Heart right ventricle (tissue), 16 donors: ENCODE measurements at places on chromosomes 6 and 20. TPM values are rescaled to one million over a fixed set of nuclear protein-coding genes. Genes with fewer than 3 reads are reported as not detected.

GRCh38 chr6:161701056-161701455 lies 427.2 kb upstream of the AGPAT4 start:
- no peaks in the 10 kb centered on the region for H3K36me3 ChIP-seq
- H3K27me3 ChIP-seq, result no peaks in the 10 kb centered on the region
- H3K4me1 ChIP-seq, result no peaks in the 10 kb centered on the region
- H3K27ac ChIP-seq, result no peak overlapping the region
- no peak for DNase-seq

DNA sequence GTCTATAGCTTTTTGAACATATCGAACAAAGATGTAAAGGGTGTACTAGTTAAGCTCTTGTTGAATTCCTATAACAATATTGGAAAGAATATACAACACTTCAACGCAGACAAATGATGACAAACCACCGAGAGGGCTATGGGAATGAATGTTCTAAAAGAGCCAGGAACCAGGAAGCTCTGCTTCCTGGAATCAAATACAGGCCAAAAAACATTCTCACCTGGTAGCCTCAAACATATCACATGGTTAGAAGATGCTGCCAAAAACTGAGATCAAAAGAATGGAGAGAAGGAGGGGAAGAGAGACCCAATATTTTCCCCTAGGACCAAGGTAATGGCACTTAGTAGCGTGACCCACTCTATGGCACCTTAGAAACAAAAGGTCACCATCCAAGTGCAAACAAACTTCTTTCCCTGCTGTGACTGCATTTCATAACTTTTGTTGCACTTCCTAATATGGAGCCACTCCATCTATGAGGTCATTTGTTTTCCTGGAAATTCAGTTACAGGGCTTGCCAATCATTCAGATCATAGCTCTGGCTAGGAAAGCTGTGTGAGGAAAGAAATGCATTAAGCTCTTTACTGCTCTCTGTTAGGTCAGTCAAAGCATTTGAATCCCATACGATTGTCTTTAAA lies 199.2 kb upstream of the NT5E start:
- H3K4me1 ChIP-seq, result no peaks in the 10 kb centered on the region
- H3K4me3 ChIP-seq, result no peak overlapping the region
- H3K27me3 ChIP-seq, result no peaks in the 10 kb centered on the region
- no peaks in the 10 kb centered on the region for H3K36me3 ChIP-seq

- no peaks in the 10 kb centered on the region for H3K4me1 ChIP-seq
- H3K4me3 ChIP-seq, result no peak overlapping the region
- no peaks in the 10 kb centered on the region for H3K27me3 ChIP-seq
- peak; percentile 52 for DNase-seq
- no peak overlapping the region for H3K27ac ChIP-seq
These were observed 36.9 kb upstream of the TRAF3IP2 start for GRCh38 chr6:111642463-111643158.

GRCh38 chr6:33505548-33506370 lies 51.4 kb downstream of the ZBTB9 start:
- H3K36me3 ChIP-seq, result no peaks in the 10 kb centered on the region
- H3K4me3 ChIP-seq, result no peak overlapping the region
- H3K4me1 ChIP-seq, result peaks cover 6% of the 10 kb centered on the region
- DNase-seq, result no peak

GRCh38 chr20:35734374-35734773 lies 7.7 kb downstream of the RBM39 start:
- peaks cover 100% of the 10 kb centered on the region for H3K36me3 ChIP-seq
- DNase-seq, result no peak
- no peak overlapping the region for H3K4me3 ChIP-seq

DNA sequence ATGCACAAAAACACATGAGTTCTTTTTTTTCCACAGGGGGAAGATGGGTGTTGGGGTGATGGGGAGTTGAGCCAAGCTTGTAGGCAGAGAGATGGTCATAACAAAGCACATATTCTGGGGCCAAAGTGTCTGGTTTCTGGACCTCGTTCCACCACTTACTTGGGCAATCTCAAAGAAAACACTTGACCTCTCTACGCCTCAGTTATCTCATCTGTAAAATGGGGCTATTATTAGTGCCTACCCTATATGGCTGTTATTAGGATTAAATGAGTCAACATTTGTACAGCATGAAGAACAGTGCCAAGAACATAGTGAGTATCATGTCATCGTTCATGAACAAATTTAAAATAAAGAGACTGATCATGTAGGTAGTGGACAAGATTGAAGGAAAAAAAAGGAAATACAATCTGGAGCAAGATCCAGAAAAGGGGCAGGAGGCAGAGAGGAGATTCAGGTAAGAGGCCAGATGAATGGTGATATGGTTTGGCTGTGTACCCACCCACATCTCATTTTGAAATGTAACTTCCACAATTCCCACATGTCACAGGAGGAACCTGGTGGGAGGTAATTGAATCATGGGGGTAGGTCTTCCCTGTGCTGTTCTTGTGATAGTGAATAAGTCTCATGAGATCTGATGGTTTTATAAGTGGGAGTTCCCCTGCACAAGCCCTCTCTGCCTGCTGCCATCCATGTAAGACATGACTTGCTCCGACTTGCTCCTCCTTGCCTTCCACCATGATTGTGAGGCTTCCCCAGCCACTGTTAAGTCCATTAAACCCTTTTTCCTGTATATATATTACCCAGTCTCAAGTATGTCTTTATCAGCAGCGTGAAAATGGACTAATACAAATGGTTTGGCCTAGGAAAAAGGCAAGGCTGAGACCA lies 14.2 kb downstream of the EEF1E1 start:
- H3K4me3 ChIP-seq, result no peak overlapping the region
- no peak for DNase-seq
- H3K27ac ChIP-seq, result no peak overlapping the region
- H3K36me3 ChIP-seq, result no peaks in the 10 kb centered on the region

DNA sequence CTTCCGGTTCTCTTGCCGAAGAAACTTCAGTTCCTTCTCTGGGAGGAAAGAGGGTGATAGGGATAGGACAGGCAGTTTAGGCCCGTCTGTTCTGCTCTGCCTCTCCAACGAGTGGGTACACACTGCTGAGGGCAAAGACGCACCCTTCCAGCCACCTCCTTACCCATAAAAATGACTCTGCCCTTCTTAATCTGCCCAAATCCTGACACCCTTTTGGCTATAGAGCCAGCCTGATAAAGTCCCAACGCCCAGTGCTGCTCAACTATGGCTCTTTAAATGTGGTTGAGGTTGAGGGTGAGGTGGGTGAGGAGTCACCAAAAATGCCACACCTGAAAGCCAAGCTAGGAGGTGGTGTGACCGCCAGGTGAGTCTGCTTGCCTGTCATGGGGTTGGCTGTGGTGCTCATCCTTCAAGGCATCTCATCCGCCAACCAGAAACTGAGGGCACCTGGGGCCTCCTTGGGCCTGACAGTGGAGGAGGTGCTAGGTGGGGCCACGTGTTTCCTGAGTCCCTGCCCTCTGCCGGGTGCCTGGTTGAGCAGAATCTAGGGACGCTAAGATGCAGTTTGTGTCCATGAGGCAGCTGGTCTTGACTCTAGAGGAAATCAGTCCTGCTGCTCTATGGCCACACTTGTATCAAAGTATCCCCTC lies 16.3 kb downstream of the CCDC167 start:
- no peaks in the 10 kb centered on the region for H3K27me3 ChIP-seq
- no peak for DNase-seq
- peaks cover 7% of the 10 kb centered on the region for H3K4me1 ChIP-seq
- no peaks in the 10 kb centered on the region for H3K36me3 ChIP-seq

DNA sequence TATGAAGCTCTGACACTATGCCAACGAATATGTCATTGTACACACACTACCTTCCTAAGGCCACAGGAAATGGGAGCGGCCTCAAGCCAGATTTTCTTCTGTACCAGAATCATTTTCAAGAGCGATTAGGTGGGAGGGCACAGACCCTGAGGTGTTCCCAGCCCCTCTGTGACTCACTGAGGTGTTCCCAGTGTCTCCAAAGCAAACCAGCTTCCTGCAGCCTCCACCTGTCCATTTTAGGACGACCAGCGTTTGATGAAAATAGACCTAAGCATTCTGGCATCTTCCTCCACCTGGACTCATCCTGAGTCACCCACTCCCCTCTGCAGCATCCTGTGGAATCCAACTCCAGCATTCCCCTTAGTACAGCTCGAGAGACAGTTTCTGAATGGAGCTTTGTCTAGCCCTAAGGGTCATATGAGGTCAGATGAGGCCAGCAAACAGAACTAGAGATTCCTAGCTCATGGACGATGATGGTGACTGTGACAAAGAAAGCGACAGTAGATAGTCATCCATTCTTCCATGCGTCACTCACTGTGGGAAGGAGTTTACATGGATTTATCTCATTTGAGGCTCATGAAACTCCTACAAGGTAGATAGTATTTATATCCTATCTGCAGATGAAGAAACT lies 203.4 kb downstream of the PTPRT start:
- H3K27ac ChIP-seq, result no peak overlapping the region
- H3K27me3 ChIP-seq, result no peaks in the 10 kb centered on the region
- DNase-seq, result no peak
- H3K36me3 ChIP-seq, result no peaks in the 10 kb centered on the region
- H3K4me1 ChIP-seq, result no peaks in the 10 kb centered on the region

- H3K27me3 ChIP-seq, result no peaks in the 10 kb centered on the region
- no peak for DNase-seq
- no peak overlapping the region for H3K4me3 ChIP-seq
- H3K36me3 ChIP-seq, result no peaks in the 10 kb centered on the region
These were observed 8.9 kb upstream of the DDR1 start for GRCh38 chr6:30875244-30876038.

DNA sequence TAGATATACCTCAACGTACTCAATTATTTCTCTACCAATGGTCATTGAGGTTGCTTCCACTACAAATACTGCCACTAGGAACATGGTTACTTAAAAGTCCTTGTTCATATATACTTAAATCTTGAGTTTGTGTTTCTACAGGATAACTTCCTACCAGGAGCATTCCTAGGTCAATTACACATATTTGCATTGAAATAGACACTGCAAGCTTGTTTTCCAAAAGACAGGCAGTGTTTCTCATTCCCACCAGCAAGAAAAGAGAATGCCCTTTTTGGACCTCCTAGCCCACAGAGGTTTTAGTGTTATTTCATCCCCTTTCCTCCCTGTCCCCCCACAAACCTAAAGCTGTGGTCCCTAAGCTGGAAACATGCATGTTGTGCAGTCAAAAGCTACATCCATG lies 177.3 kb downstream of the ID4 start:
- H3K27ac ChIP-seq, result no peak overlapping the region
- no peaks in the 10 kb centered on the region for H3K27me3 ChIP-seq
- H3K4me3 ChIP-seq, result no peak overlapping the region
- DNase-seq, result no peak
- no peaks in the 10 kb centered on the region for H3K36me3 ChIP-seq

- no peak overlapping the region for H3K4me3 ChIP-seq
- DNase-seq, result no peak
- H3K27me3 ChIP-seq, result no peaks in the 10 kb centered on the region
- H3K4me1 ChIP-seq, result no peaks in the 10 kb centered on the region
These were observed 20.8 kb upstream of the GMDS start for GRCh38 chr6:2266031-2266795.

GRCh38 chr20:1331801-1332453 lies 3.0 kb upstream of the SDCBP2 start:
- H3K27ac ChIP-seq, result peak overlapping the region; percentile 2
- DNase-seq, result no peak
- H3K36me3 ChIP-seq, result no peaks in the 10 kb centered on the region
- H3K27me3 ChIP-seq, result no peaks in the 10 kb centered on the region
- H3K4me3 ChIP-seq, result no peak overlapping the region
- H3K4me1 ChIP-seq, result peaks cover 48% of the 10 kb centered on the region

DNA sequence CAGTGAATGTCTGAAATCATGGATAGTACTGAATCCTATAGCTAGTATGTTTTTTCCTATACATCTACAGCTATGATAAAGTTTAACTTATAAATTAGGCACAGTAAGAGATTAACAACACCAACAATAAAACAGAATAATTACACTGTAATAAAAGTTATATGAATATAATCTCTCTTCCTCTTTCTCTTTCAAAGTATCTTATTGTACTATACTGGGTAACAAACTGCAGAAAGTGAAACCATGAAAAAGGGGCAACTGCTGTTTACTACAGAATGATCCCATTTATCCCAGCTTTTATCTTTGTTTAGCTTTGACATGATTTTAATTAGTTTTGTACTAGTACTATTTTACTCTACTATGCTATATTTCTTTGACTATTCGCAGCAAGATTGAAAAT lies 25.8 kb downstream of the ESF1 start:
- no peak overlapping the region for H3K27ac ChIP-seq
- peaks cover 69% of the 10 kb centered on the region for H3K36me3 ChIP-seq
- H3K4me3 ChIP-seq, result no peak overlapping the region
- no peaks in the 10 kb centered on the region for H3K27me3 ChIP-seq

- DNase-seq, result no peak
- no peaks in the 10 kb centered on the region for H3K27me3 ChIP-seq
- no peak overlapping the region for H3K27ac ChIP-seq
- H3K36me3 ChIP-seq, result no peaks in the 10 kb centered on the region
- H3K4me1 ChIP-seq, result peaks cover 12% of the 10 kb centered on the region
These were observed 100.1 kb upstream of the COL21A1 start for GRCh38 chr6:56347526-56347925.

- no peak overlapping the region for H3K4me3 ChIP-seq
- no peak for DNase-seq
- H3K4me1 ChIP-seq, result peaks cover 12% of the 10 kb centered on the region
- H3K27ac ChIP-seq, result no peak overlapping the region
These were observed 11.7 kb downstream of the SIM1 start for GRCh38 chr6:100452998-100453397.

- no peaks in the 10 kb centered on the region for H3K36me3 ChIP-seq
- no peak for DNase-seq
- peaks cover 4% of the 10 kb centered on the region for H3K4me1 ChIP-seq
- H3K27me3 ChIP-seq, result no peaks in the 10 kb centered on the region
- H3K27ac ChIP-seq, result no peak overlapping the region
These were observed 254.0 kb downstream of the CD83 start for GRCh38 chr6:14371530-14371929.

The PRICKLE4 gene
- 4.7 TPM for total RNA-seq

The NFATC2 gene
- total RNA-seq, result 5.3 TPM

The OR2J3 gene
- not detected for total RNA-seq

The B3GAT2 gene
- not detected for total RNA-seq

The EEF1A2 gene
- 1,411 TPM for total RNA-seq

The RUNX2 gene
- total RNA-seq, result 0.20 TPM

The DLK2 gene
- total RNA-seq, result 1.1 TPM

The XKR7 gene
- not detected for total RNA-seq

The TCP11 gene
- total RNA-seq, result not detected

The LINC00237 gene
- total RNA-seq, result not detected

The ZNF831 gene
- total RNA-seq, result 0.72 TPM

The SEMG1 gene
- not detected for total RNA-seq
